ENCODE measurements at places on chromosomes 16 and 17. TPM values are rescaled to one million over a fixed set of nuclear protein-coding genes. Genes with fewer than 3 reads are reported as not detected.

The PRR35 gene
- total RNA-seq = not detected

The CTF1 gene
- 0.92 TPM for total RNA-seq

The DHRS7C gene
- not detected for total RNA-seq

The GRAPL gene
- total RNA-seq = 0.92 TPM

The CCDC200 gene
- not detected for total RNA-seq

The ADCY9 gene
- total RNA-seq = 15.9 TPM

The UNC13D gene
- total RNA-seq = 2.5 TPM

The CACNG3 gene
- 2.5 TPM for total RNA-seq

The CNGB1 gene
- total RNA-seq = 21.9 TPM

The NOXO1 gene
- total RNA-seq = 1.2 TPM

The C16orf46 gene
- total RNA-seq = 10.1 TPM

The MTSS2 gene
- total RNA-seq = 78.9 TPM

The PPP1R27 gene
- not detected for total RNA-seq

The LAT gene
- total RNA-seq = 0.69 TPM

Data from diencephalon (tissue), 1 donor.